ENCODE measurements at places on chromosomes 2 and 18.

DNA sequence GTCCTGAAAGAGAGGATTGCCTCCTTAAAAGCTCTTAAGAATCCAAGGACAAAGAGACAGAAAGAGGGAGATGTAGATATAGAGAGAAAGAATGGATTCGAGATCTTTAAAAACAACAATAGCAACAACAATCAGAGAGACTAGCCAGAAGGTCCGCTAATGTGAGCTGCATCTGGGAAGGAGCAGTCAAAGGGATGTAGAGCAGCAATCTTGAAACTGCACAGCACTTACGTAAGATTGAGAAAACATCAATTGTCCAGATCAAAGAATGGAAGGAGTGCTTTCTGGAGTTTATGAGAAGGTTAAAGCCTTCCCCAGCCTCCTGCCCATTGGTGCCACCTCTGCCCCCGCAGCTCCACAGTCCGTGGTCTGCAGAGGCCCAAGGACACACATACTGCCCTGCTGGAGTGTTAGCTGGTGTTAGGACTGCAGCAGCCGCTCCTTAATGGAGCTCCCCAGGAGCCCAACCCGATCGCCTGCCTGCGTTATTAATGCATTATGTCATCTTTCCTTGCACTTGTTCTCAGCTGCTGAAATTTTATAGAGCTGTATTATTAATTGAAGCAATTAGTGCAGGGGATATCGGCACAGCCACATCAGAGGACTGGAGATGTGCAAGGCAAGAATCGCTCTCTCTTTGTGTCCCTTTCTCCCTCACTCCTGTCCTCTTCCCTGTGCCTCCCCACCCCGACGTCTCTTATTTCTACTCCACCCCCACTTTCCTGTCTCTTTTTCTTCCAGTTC lies 94.2 kb upstream of the STPG4 start:
- no peak for DNase-seq

- no peak for DNase-seq
Observed at GRCh38 chr2:182594286-182594685, 121.8 kb upstream of the DNAJC10 start.

- no peak for DNase-seq
Observed at GRCh38 chr18:77203071-77203470, 46.6 kb upstream of the GALR1 start.

DNA sequence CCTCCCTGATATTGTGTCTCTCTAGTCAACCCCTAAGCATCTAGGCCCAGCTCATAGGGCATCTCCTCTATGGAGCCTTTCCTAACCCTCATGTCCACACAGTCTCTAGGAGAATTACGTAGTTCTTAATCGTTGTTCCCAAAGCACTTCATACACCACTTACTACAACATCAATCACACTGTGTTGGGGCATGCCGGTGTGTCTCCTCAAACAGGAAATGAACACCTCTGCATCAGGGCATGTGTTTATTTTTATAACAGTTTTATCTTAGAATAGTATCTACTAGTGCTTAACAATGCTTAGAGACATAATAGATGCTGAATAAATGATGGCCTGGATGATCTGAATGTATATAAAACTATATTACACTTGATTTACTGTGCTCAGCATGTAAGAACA lies 19.7 kb downstream of the CYP1B1 start:
- DNase-seq: no peak

- no peak for DNase-seq
Observed at GRCh38 chr2:240990726-240991377, 7.6 kb upstream of the SNED1 start.

DNA sequence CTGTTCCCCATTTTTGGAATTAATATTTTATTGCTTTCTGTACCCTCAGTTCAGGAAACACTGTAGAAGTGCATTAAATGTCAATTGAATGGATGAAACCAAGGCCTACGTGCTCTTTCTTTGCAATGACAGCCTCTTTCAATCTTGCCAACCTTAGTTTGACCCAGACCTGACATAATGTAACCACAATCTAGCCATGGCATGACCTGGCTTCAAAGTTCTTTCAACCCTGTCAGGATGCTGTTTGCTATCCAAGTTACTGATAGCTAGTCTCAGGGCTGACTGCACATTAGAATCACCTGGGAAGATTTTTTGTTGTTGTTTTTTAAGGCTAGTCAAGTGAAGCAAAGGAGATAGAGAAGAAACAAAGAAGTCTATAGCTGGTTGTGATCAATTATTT lies 190.9 kb upstream of the PKDCC start:
- DNase-seq: no peak

GRCh38 chr2:127155028-127155581 lies 48.2 kb upstream of the BIN1 start:
- no peak for DNase-seq

DNA sequence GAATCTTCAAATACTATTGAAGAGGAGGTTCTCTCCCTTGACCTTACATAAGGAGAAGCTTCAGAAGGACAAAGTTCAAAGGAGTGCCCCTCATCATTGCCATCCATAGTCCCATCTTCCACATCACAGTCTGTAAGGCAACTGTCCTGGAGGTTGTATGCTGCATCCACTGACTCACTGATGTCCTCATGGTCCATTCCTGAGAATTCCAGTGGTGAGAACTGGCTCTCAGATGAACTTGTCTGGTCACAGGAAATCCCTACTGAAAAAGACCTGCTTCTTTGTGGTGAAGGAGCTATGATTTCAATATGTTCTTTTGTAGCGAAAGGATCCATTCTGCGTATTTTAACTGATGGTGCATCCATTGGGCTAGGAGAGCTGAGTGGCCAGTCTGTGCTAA lies 52.2 kb downstream of the EIF2AK3 start:
- DNase-seq: no peak

DNA sequence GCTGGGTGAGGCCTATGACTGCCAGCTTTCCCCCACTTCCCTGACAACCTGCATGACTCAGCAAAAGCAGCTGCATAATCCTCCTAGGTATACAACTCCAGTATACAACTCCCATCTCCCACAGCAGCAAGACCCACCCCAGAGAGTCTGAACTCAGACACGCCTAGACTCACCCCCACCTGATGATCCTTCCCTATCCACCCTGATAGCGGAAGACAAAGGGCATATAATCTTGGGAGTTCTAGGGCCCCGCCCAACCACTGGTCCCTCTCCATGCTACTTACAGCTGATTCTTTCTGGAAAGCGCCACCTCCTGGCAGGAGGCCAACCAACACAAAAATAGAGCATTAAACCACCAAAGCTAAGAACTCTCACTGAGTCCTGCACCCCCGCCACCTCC lies 296.5 kb downstream of the DCC start:
- no peak for DNase-seq

GRCh38 chr2:237872178-237872887 lies 12.9 kb downstream of the RAMP1 start:
- no peak for DNase-seq

DNA sequence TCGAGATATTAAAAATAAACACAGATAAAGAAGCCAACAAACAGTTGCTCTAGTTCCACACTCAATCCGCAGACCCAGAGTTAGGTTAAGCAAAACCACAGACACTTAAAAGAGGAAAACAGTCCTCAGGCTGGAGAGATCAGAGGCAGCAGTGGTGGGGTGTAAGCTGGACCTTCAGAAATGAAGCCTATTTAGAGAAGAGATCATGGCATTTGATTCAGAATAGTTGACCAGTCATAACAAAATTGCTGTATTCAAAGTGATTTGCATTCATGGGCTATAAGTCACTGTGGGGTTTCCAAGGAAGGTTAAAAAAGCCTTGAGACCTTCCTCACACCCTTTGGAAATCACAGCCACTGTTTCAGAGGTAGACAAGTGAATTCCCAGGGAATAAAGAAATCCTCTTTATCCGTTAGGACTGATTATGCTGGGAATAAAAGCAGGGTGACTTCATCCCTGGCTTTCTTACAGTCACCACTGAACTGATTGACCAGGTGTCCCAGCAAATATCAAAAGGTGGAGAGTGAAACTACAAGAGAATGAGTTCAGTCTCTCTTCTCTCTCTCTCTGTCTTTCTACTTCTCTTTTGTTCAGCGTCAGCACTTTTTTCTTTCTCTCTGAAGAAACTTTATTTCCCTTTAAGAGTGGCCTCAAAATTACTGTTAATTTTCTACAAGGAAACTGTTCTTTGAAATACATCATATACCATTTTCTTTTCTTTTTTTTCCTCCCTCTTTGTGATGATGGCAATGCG lies 171.8 kb upstream of the PIK3C3 start:
- DNase-seq: no peak

- peak; percentile 14 for DNase-seq
Observed at GRCh38 chr18:63994783-63995399, 25.0 kb downstream of the SERPINB8 start.

- DNase-seq: no peak
Observed at GRCh38 chr18:9907867-9908266, 5.9 kb upstream of the VAPA start.

- DNase-seq: no peak
Observed at GRCh38 chr2:103176294-103176915, 414.6 kb downstream of the TMEM182 start.

DNA sequence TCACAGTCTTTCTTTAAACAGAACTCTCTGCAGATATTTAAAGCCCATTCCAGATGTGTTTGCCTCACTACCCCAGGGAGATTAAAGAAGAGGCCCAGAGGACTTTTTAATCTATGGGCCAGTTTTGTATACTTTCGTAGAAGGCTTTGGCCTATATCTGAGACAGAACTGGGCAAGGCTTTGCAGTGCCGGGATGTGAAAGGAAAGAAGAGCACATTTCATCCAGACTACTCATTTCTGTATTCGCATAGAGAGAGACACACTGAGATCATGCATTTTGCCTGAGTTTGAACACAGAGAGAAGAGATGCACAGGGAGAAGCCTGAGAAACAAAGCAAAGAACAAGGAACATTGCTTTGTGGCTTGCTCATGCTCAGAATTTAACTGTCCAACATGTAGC lies 54.9 kb upstream of the SLC5A7 start:
- no peak for DNase-seq

GRCh38 chr18:45871431-45872084 lies 46.1 kb downstream of the SIGLEC15 start:
- DNase-seq: no peak

- no peak for DNase-seq
Observed at GRCh38 chr2:46873604-46874068, 42.0 kb downstream of the MCFD2 start.

GRCh38 chr2:120758181-120759144 lies 22.8 kb downstream of the GLI2 start:
- DNase-seq: no peak

DNA sequence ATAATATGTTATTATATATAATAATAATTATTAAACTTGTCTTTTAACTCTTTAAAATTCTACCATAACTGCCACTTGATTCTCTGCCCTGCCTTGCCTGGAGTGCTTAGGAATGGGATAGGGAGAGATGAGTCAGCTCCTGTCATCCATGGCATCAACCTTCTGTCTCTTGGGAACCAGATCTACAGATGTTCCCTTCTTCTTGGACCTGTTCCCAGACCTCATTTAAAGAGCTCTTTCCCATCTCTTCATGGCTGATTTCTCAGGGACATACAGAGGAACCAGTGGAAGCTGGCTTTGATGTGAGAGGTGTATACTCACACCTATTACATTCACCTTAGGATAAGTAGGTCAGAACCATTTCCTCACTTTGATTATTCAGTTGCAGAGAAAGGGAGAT lies 155.3 kb upstream of the MYO3B start:
- DNase-seq: no peak

DNA sequence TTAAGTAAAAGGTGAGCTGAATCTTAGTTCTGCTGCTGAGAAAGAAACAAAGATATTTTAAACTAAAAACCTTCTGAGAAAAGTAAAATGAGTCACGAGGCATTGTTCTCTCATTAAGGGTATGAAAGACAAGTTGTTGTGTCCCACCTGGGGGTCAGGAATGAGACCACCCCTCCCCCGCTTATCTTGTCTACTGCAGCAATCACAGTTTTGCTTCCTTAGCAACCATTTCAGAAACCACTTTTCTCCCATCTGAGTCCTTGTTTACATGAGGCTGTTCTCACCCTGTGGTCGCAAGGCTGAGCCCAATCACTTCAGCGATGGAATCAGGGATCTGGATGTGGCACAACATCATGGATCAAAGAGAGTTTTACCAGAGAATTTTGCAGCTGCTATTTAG lies 377.6 kb upstream of the NETO1 start:
- DNase-seq: no peak

DNA sequence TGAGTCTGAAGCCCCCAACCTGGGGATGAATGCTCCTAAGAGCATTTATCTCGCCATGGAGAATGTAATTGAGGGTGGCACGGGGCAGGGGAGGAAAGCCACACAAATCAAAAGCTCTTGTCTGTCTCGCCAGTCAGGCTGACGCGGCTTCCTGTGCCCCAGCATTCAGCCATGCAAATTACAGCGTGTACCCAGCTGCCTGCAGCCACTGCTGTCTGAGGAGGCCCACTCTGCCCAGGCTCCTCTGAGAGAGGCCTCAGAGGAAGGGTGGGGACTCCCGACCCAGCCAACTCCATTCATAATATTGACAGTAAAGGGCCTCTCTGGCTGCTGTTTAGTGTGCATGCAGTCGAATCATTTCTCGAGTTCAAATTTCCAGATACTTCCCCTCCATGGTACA lies 22.0 kb downstream of the SMAD7 start:
- DNase-seq: peak; percentile 50

Data from stimulated activated CD4-positive, alpha-beta T cell treated with anti-CD3 and anti-CD28 coated beads, Interleukin-1b, Interleukin-23, amount 100 ng/mL, for 4 hours (primary cell).